Hepatocyte (in vitro differentiated cells): ENCODE measurements at places on chromosomes 7 and 10.
A peak's percentile ranks its signal among the peaks of the same experiment; 100 is the strongest.

DNA sequence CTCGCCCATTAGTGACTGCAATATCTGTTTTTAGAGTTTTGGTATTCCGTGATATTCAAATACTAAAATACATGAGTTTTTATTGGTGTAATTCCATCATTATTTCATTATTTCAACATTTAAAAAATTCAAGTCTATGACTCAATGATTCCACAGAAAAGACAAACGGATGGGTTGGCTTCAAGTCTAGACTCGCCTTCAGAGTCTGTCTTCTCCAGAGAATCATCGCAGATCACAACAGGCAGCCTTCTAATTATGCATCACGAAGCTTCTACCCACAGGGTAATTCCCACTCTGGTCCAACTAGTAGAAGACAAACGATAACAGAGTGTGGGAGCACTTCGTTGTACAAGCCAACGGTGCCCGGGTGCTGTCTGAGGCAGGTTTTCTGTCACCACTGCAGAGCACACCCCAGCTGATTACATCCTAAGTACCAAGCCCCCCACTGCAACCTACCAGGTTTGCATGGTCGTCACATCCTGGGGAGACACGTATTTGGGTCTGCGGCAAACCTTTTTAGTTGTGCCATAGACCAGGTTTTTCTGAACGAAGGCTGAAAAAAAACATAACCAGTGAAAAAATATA is 28.9 kb downstream of the PARP12 start:
- no peak for DNase-seq

DNA sequence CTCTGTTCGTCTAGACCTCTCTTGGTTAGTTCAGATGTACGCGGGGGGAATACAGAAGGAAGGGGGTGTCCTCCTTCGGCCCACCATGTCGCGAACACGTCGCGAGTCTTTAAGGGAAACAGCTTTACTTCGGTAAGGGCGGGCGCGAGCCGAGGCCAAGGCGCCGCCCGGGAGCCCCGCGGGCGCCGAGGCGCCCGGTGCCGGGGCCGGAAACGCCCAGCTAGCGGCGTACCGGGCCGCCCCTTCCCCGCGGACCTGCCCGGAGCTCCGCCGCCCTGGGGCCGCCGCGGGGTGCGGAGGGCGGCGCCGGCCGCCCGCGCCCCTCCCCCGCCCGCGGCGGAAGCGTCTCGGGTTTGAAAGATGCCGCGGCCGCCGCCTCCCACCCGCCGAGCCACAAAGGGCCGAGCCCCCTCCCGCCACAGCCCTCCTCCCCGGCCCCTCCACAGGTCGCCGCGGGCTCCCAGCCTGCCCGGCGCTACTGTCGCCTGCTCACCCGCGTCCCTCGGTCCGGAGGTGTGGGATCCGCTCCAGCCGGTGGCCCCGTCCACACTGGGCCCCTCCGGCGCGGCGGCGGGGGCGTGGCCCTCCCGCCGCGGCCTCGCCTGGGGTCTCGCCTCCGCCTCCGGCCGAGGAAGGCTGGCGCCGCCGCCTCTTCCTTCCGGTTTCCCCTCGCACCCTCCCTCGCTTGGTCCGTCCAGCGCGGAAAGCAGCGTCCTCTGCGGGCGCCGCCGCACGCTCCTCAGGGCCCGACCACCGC is at the start of gene KBTBD2:
TSS of gene KBTBD2 (minus strand) at position 718 of the 757 bp plus-strand sequence. CDS start 12,156 bp downstream, outside the sequence.
- DNase-seq = peak; percentile 92

- DNase-seq = peak; percentile 84
Measured at GRCh38 chr10:8365935-8366911, 311.7 kb downstream of the GATA3 start.

DNA sequence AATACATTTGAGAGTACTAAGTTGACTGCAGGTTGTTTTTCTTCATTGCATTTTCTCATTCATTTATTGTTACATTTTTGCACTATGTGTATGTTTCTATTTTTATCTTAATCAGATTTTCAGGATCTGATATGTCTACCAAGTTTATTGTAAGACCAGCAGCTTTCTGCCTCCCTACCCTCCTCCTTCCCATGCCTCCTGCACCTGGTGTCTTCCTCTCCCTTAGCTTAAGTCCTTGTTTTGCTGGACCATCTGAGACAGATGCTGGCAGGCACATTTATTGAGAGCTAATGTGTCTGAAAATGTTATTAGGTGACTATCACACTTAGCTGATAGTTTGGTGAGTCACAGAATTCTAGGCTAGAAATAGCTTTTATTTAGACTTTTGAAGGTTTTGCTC is 79.6 kb downstream of the ANLN start:
- DNase-seq = no peak

DNA sequence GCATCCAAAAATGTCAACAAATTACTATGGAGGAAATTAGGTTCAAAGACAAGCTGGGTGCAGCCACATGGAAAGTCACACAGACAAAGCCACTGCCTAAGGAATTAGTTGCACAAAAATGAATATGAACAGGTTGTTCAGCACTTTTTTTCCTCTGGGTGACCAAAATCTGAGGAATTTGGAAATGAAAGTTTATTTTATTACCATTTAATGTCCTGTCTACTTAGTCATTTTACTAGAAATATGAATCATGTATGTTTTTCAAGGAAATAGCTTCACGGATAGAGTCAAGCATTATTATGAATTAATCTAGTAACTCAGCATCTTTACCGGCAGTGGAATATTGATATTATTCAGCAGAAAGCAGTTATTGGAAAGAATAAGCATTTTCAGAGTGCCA is 106.3 kb downstream of the ANK3 start:
- DNase-seq = no peak

DNA sequence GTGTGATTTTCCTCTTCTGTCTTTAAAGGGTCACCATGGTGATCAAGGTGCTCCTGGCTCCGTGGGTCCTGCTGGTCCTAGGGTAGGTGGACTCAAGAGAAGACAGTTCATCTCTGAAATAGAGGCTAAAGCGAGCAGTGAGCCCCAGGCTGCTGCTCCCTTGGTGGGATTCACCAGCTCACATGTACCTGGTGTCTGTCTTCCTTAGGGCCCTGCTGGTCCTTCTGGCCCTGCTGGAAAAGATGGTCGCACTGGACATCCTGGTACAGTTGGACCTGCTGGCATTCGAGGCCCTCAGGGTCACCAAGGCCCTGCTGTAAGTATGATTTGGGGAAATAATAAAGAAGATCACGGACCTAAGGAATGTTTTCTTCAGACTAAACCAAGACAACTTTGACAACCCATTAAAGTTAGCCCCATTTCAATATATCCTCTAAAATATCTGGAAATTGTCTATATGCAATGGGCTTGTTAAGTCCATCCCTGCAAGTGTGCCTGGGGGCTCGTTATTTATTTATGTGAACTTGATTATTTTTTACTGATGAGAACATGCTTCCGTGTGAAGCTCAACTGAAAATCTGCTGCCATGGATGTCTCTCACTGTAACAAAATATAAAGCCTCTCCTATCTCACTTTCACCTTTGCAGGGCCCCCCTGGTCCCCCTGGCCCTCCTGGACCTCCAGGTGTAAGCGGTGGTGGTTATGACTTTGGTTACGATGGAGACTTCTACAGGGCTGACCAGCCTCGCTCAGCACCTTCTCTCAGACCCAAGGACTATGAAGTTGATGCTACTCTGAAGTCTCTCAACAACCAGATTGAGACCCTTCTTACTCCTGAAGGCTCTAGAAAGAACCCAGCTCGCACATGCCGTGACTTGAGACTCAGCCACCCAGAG is 32.5 kb downstream of the COL1A2 start:
- no peak for DNase-seq

GRCh38 chr7:157916946-157917640 is 580.3 kb downstream of the DNAJB6 start:
- no peak for DNase-seq

- peak; percentile 62 for DNase-seq
Measured at GRCh38 chr10:89414879-89415821, 782 bp downstream of the IFIT5 start.

DNA sequence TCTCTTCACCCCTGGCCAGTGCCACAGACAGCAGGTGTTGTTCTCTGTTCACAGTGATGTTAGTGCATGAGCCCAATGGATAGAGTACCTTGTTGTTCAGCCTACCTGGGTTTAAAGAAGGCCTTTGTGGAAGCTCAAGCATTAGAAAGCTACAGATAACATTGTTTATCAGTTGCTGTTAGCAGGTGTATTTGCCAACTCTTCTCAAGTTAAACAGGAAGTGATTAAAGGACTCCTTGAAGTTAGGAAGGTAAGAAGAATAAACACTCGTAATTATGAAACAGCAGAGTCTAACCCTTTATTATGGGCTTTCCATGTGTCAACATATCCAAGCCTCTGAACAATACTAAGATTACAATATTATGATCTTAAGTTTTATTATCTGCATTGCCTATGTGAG is 25.9 kb downstream of the RGR start:
- no peak for DNase-seq

GRCh38 chr7:103132995-103133688 is 15.8 kb downstream of the NAPEPLD start:
- no peak for DNase-seq

DNA sequence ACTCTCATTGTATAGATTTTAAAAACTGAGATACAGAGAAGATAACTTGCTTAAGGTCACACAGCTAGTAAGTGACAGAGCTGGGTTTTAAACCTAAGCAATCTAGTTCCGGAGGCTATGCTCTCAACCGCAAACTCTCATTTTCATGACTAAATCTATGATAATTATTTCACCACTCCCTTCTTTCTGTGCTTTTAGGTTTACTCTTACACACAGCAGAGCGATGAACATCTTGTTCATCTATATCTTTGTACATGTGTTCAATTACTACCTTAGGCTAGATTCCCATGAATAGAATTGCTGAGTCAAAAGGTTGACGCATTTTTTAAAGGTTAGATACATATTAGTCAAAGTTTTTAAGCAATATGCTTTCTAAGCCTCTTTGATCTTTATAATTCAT is 154.8 kb downstream of the CHN2 start:
- no peak for DNase-seq

DNA sequence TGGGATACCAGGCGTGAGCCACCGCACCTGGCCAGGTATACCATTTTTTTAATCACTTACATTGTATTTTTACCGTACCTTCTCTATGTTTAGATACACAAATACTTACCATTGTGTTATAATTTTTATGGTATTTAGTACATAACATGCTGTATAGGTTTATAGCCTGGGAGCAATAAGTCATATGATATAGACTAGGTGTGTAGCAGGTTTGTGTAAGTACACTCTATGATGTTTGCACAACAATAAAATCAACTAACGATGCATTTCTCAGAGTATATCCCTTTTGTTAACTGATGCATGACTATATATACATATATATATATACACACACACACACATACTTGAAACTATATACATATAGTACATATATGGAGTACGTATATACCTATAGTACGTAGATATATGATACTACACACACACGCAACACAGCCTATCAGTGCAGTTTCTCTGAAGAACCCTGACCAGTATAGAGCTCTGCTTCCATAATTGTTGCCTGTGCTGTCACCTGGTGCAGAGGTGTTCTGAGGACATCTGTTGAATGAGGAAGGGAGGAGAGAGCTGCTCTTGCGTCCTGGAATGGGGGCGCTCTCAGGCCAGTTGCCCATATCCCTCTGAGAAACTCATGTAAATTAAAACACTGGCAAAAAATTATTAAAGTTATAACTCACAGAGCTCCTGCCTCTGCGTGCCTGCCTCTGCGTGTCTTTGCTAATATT is 315.3 kb downstream of the FGFR2 start:
- DNase-seq = no peak

GRCh38 chr7:29160080-29160479 is 13.7 kb upstream of the CPVL start:
- no peak for DNase-seq

GRCh38 chr10:6199131-6199733 is 3.5 kb upstream of the PFKFB3 start:
- no peak for DNase-seq

GRCh38 chr10:86545101-86545500 is 23.5 kb upstream of the WAPL start:
- DNase-seq = no peak

DNA sequence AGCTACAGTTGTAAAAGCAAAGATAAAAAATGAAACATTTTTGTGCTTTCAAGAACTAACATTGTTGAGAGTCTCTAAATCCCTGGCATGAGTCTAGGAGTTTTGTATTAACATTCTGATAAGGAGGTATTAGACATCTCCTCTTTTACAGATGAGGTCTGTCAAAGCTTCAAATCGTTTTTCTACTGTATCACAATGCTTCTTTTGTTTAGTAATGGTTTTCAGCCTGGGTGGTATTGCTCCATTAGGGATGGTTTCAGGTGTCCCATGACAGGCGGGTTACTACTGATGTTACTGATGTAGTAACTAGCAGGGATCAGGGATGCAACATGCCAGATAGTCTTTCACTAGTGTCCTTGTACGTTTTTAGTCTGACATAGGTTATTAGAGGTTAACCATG is 27.4 kb downstream of the STAM start:
- DNase-seq = no peak

- no peak for DNase-seq
Measured at GRCh38 chr7:73864981-73865711, 4.2 kb downstream of the TMEM270 start.

GRCh38 chr10:131167036-131167860 is 144.3 kb downstream of the TCERG1L start:
- DNase-seq = no peak

DNA sequence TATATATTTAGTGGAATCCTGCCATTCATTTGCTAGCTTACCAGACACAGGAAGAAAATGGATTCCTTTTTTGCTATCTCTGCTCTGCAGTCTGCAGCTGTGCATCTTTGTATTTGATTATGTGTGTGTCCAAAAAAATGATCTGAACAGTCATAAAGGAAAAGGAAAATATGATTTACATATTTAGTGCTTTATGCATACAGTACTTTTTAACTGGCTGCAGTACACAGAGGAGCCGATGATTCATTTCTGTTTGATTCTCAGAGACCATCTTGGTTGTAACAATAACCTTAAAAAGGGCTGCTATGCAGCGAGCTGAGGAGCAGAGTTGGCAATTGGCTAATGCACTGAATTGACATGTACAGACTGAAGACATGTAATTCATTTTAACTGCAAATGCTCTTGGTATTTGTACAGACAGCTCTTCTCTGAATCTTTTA is 151.3 kb upstream of the FZD1 start:
- no peak for DNase-seq

- peak; percentile 32 for DNase-seq
Measured at GRCh38 chr7:106015381-106016218, 52.5 kb downstream of the CDHR3 start.

GRCh38 chr10:128086003-128086863 is 40.0 kb downstream of the MKI67 start:
- DNase-seq = no peak

- DNase-seq = no peak
Measured at GRCh38 chr10:102615361-102615760, 28.9 kb upstream of the TRIM8 start.

GRCh38 chr7:151652111-151652510 is 132.4 kb upstream of the RHEB start:
- DNase-seq = no peak

- DNase-seq = peak; percentile 69
Measured at GRCh38 chr7:95509199-95509598, 23.5 kb downstream of the ASB4 start.

- no peak for DNase-seq
Measured at GRCh38 chr10:81961451-81962184, 86.6 kb downstream of the NRG3 start.

DNA sequence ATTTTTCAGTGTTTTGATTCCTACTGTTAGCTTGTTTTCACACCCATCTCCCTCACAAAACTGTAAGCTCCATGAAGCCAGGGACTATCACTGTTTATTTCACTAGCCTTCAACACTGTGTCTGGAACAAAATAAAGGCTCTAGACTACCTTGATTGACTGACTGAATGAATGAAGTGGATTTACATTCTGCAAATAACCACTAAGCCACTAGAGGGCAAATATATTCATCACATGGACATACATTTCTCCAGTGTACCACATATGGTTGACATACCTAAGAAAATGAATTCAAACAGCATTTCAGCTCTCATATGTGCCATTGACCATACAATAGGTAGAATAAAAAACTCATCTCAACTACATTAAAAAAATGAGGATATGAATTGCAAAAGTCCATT is 185.9 kb downstream of the RAB11FIP2 start:
- DNase-seq = no peak
